Activated T-cell treated with anti-CD3 and anti-CD28 coated beads for 48 hours (primary cell): ENCODE measurements at places on chromosomes 3 and 15.

DNA sequence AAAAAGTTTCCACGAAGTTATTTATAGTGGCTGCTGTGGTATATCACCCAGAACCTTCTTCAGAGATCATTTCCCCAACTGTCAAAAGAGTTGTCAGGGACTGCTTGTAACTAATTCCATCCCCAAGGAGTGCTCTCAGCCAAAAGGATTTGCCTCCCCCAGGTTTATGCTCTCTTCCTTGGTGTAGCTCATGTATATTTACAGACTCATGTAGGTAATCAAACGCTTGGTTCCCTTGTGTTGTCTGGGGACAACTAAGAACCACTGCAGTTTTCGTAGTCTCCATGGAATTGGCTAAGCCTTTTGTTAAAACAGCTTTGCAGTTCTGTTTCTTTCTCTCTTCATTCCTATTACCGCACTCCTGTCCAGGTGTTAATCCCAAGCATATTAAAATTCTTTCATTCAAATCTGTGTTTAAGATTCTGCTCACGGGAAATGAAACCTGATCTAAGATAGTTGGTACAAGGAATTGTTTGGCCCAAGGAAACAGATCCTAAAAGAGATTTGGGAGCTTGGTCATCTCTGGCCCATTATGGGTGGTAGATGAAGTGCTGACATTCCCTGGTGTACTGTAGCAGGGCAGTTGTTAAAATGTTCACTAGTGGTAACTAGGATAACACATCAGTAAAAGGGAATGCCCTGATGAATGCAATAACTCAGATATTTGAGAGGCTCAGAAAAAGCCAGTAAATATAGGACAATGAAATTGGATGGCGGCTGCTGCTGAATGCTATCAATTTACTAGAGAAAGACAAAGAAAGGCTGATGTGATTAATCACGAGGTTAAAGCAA, 361.3 kb upstream of the GBE1 start:
- DNase-seq: no peak

DNA sequence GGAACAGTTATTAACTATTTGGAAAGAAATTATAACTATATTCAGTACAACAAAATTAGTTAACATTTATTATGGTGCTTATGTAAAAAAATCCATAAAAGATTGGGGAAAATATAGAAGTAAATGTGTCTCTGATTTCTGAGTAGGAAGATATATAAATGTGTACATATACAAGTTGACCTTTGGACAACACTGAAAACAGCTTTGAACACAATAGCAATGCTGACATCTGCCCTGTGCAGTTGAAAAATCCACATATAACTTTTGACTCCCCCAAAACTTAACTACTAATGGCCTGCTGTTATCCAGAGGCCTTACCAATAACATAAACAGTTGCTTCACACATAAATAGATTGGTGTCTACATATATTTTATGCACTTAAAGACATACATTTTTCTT, 12.3 kb downstream of the TIMMDC1 start:
- DNase-seq: no peak

DNA sequence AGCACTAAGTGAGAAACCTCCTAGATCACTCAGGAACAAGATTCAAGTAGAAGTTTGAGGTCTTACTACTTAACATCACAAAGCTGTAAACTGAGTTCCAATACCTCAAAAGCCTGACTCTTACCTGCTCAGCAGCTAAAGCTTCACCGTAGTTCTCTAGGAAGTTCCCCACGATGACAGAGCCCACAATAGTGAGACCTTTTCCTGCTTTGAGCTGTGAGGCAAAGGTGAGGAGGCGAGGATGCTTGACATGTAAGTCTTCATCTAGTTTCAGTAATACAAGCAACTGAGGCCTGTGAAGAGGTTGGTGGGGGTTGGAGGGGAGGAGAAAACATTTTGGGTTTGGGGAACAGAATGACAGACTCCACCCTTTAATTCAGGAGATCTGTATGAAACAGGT, 15.7 kb downstream of the EMC4 start:
- peak; percentile 6 for DNase-seq

GRCh38 chr3:190546881-190547510, 33.1 kb downstream of the IL1RAP start:
- DNase-seq: no peak

GRCh38 chr3:111681661-111682426, 86.7 kb upstream of the ZBED2 start:
- no peak for DNase-seq

DNA sequence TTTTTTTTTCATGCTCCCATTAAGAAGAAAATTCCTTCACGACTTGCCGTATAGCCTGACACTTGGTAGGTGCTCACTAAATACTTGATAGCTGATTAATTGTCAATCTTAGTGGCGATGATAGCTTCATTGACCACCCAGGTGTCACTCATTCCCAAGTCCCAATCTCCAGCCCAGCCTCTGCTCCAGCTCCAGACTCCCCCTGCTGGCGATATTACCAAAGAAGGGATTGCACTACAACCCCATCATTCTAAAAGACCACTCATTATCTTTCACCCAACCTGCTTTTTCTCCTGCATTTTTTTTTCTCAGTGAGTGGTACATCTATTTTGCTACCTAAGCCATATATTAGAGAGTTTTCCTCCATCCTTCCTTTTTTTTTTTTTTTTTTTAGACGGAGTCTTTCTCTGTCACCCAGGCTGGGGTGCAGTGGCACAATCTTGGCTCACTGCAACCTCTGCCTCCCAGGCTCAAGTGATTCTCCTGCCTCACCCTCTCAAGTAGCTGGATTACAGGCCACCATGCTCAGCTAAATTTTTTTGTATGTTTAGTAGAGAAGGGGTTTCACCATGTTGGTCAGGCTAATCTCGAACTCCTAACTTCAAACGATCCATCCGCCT, 19.5 kb upstream of the COMMD2 start:
- peak; percentile 12 for DNase-seq

DNA sequence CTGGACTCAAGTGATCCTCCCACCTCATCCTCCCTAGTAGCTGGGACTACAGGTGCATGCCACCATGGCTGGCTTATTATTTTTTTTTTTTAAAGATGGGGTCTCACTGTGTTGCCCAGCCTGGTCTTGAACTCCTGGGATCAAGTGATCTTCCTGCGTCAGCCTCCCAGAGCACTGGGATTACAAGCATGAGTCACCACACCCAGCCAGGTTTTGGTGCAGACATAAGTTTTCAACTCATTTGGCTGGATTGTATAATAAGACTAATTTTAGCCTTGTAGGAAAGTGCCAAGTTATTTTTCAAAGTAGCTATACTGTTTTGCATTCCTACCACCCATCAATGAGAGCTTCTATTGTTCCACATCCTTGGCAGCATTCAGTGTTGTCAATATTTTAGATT, 32.1 kb downstream of the BUB1B start:
- DNase-seq: no peak

- no peak for DNase-seq
Observed at GRCh38 chr3:11078826-11079515, 75.3 kb upstream of the HRH1 start.

- no peak for DNase-seq
Observed at GRCh38 chr3:23219552-23219951, 16.4 kb downstream of the UBE2E2 start.

GRCh38 chr3:177306252-177306651, 109.0 kb upstream of the TBL1XR1 start:
- DNase-seq: no peak

GRCh38 chr3:73561494-73561893, 63.2 kb downstream of the PDZRN3 start:
- no peak for DNase-seq

DNA sequence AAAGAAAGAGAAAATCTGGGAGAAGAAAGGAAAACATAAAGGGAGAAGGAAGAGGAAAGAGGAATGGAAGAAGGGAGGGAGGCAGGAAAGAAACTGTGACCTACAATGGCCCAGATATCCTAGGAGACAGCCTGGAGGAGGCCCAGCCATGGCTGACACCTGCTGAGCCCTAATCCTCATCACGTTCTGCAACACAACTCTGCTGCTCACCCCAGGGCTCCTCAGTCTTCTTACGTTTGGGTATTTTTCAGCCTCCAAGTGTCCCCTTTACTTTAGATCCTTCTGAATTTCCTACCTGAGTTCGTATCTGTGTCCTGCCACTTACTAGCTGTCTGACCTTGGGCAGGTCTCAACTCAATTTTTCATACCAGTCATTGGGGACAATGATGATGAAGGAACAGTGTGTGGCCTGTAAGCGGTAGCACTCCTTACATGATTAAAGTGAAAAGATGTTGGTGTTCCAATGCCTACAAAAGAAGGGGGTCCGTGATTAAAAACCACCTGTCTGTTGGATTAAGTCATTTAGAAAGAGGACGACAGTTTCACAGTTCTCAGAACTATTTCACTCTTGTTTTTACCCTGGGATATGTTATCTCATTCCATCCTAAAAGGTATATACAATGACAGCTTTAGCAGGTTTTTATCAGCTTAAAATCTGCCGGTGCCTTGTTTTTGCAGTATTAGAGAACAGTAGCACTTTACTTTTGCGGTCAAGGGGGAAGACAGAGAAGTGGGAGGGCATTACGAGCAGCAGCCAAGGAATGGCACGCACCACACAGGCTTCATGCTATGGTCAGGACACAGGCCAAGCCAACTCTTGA, 47.4 kb downstream of the CCR4 start:
- DNase-seq: no peak

GRCh38 chr3:141313093-141313683, 55.1 kb upstream of the ZBTB38 start:
- DNase-seq: no peak

GRCh38 chr15:35379972-35380371, 166.0 kb downstream of the DPH6 start:
- no peak for DNase-seq

DNA sequence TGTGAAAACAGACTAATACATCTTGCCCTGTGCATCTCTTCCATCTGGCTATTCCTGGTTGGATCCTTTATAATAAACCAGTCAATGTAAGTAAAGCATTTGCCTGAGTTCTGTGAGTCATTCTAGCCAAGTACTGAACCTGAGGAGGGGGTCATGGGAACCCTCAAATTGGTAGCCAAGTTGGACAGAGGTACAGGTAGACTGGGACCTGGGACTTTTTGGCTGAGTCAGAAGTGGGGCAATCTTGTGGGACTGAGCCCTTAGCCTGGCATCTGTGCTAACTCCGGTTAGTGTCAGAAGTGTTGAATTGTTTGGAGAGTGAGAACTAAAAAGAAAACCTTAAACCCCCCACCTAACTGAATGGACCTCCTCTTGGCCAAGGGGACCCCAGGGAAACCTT, 21.0 kb upstream of the LIMD1 start:
- no peak for DNase-seq

DNA sequence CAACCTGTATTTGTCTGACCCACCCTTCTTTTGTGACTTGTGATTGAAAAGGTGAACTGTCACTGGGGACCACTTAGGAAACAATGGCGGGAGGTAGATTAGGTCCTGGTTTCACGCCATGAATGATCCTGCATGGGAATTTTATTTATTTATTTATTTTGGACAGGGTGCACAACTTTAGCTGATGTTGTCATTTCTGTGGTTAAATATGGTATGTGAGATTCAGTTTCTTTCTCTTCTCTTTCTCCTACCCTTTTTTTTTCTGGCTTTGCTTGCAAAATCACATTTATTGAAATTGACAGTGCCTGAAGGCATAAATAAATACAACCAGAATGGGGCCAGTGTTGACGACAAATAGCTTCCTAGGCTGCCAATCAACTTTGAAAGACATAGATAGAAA, 18.0 kb upstream of the HTR3E start:
- DNase-seq: no peak
